ENCODE measurements at places on chromosomes 5 and 9.

GRCh38 chr9:121221664-121222055 lies 20.0 kb upstream of the RAB14 start:
- no peak for DNase-seq

- DNase-seq, result no peak
These were observed 30.4 kb downstream of the NUDT12 start for GRCh38 chr5:103532086-103532734.

DNA sequence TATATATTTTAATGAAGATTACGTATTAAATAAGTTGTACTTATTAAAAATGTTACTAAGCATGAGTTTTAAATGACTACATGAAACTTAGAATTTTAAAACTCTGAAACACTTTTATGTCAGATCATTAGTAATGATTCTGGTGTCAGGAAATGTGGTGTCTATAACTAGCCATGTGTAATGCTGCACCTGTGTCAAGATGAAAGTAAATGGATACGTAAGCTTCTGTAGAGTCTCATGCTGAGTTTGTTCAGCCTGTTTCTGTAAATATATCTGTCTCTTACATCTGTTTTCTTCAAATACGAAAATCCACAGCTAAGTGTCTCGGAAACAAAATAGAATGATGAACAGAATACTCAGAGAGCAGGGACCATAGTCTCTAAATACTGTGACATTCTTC lies 278.0 kb upstream of the SMC2 start:
- no peak for DNase-seq

DNA sequence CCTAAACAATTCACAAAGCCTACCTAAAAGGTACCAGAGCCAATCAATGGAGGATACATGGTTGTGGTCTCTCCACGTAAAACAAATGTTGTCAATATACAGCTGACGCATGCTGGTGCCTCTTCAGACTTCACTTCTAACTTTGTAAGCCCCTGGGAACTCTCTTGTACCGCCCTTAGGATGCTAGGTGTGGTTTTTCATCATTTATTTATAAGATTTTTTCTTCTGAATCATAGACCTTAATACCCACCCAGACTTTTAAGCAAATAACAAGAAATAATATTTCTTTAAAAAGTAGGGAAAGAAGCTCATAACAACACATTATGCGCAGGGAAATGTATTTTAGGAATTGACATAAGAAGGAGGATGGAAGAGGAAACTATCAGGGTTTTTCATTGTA lies 33.0 kb downstream of the SSBP2 start:
- no peak for DNase-seq

GRCh38 chr9:1018121-1018520 lies 32.0 kb upstream of the DMRT2 start:
- DNase-seq, result no peak

GRCh38 chr9:36118706-36119105 lies 17.8 kb upstream of the GLIPR2 start:
- DNase-seq, result no peak

GRCh38 chr5:106825374-106825773 lies 845.4 kb downstream of the EFNA5 start:
- no peak for DNase-seq

- DNase-seq, result no peak
These were observed 639.0 kb downstream of the CCDC171 start for GRCh38 chr9:16191691-16192402.

GRCh38 chr5:176519810-176520720 lies 17.1 kb downstream of the RNF44 start:
- DNase-seq, result no peak

- no peak for DNase-seq
These were observed 1.3 kb downstream of the PRDM12 start for GRCh38 chr9:130665431-130666392.

GRCh38 chr5:14339468-14339867 lies 196.3 kb downstream of the TRIO start:
- DNase-seq, result no peak

GRCh38 chr5:16577677-16578076 lies 39.1 kb downstream of the RETREG1 start:
- no peak for DNase-seq

DNA sequence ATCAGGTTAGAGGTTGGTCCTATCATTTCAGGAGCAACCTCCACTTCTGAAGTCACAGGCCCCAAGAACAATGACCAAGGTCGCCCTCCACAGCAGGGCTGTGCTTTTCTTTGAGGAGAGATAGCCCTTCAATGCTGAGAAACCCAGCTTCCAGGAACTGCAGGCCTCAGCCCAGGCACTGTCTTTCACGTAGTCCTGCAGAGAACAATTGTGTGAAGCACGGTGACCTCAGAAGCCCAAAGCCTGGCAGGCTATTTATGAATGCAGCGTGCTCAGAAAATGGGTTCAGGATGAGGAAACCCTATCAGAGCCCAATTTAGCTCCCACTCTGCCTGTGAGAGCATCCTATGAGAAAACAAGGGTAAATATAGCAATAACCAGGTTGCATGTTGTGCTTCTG lies 388.3 kb downstream of the PLK2 start:
- DNase-seq, result no peak

GRCh38 chr5:13975246-13975645 lies 30.8 kb upstream of the DNAH5 start:
- DNase-seq, result no peak

DNA sequence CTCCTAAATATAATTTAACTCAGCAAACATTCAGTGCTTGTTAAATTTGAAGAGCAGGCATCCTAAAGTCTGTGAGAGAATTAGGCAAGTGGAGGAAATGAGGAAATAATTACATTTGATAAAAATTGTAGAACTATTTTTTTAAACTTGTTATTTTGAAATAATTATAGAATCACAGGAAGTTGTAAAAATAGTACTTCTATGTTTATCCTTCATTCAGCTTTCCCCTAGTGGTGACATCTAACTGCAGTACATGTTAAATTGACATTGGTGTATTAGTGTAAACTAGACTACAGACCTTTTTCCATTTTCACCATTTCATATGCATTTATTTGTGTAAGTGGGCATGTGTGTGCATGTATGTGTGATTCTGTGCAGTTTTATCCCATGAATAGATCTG lies 51.6 kb downstream of the F2RL2 start:
- DNase-seq, result no peak

DNA sequence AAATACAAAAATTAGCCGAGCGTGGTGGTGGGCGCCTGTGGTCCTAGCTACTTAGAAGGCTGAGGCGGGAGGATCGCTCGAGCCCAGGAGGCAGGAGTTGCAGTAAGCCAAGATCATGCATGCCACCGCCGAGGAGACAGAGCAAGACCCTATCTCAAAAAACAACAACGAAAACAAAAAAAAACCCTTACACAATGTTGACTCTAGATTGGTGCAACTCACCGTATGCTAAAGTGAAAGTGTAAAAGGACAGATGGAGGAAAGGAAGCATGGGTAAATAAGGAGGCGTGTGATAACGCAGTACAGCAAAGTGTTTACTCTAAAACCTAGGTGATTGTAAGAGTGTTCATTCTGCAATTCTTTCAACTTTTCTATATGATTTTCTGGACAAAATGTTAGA lies 15.9 kb upstream of the RUFY1 start:
- DNase-seq, result no peak

- no peak for DNase-seq
These were observed 53.3 kb downstream of the PCA3 start for GRCh38 chr9:76817489-76817888.
